Activated CD4-positive, alpha-beta T cell treated with anti-CD3 and anti-CD28 coated beads, Interleukin-2, amount 50 U/mL, for 24 hours (primary cell): ENCODE measurements at places on chromosomes 16 and 17.

DNA sequence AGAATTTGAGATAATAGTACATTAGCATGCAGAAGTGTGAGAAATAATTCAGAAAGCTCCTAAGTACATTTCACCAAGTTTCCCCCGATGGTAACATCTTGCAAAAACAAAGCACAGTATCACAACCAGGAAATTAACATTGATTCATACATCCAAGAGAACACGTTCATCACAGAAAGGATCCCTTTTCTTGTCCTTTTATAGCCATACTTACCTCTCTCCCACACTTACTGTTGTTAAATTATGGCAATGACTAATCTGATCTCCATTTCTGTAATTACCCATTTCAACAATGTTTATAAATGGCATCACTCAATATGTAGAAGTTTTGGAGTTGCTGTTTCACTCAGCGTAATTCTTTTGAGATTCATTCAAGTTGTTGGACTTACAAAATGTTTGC, 1260.0 kb downstream of the CDH8 start:
- DNase-seq, result no peak

- no peak for DNase-seq
These were observed 26.1 kb downstream of the HDAC5 start for GRCh38 chr17:44097110-44097958.

DNA sequence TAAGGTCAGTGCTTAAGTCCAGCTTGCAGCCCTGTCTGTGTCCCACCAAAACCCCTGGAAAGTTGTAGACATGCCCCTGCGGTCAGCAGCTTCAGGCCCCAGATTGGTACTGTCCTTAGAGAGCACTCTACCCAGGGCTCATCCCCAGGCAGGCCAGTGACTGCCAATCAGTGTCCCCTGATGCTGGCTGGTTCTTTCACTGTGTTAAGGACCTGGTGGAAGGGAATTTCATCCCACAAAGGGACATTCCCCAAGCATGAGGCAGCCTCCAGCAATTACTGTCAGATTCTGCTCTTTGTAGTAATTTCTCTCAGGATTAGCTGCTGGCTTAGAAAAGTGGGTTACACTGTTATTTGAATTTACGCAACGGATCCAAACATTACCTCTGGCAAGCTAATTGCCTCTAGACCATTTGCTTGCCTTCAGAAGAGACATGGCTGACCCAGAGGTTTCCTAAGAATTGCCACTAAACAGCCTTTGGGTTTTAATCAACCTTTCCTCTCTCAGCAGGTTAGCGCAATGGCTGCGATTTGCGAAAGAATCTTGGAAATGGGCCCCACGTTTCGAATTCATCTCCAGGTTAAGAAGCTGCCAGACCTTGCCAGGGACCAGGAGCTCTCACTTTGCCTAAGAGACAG, 5.9 kb downstream of the IRX6 start:
- DNase-seq, result no peak

DNA sequence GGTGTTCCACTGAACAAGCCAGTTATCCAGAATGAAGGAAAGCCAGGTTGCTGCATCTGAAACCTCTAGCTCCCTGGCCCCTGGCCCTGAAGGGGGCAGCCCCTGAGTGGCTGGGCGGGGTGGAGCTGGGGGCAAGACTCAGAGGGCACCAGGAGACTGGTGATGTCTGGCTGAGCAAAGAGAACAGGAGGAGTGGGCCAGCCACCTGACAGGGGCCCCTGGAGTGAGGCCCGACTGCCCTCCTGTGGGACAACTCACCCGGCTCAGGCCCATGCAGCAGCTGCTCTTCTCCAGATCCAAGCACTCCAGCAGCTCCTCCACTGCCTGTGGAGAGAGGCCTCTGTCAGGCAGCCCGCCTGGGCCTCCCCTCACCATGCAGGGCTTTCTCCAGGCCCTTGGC, 60.4 kb downstream of the PIPOX start:
- DNase-seq, result no peak
